Stimulated activated CD4-positive, alpha-beta T cell treated with anti-CD3 and anti-CD28 coated beads, Interleukin-15, amount 100 ng/mL, for 48 hours (primary cell): ENCODE measurements at places on chromosomes 12 and 14.
A peak's percentile ranks its signal among the peaks of the same experiment; 100 is the strongest.

DNA sequence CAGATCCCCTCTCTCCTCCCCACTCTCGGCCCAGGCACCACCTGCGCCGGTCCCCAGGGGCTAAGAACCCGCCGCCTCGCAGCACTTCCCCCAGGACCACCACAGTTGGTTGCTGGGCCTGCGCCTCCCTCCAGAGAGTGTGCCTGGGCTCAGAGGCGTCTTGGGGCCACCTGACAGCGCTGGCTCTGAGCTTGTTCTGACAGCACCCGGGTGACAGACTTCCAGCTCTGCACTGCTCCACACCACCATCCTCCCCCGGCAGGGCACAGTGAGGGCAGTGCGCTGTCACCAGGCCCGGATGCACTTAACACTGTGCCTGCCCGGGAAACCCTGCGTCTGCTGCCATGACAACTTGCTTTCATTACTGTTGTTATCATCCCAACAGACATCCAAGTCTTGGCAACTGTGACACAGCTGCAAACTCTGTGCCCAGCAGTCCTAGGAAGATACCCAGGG lies 6.6 kb downstream of the BRF1 start:
- DNase-seq = peak; percentile 71

DNA sequence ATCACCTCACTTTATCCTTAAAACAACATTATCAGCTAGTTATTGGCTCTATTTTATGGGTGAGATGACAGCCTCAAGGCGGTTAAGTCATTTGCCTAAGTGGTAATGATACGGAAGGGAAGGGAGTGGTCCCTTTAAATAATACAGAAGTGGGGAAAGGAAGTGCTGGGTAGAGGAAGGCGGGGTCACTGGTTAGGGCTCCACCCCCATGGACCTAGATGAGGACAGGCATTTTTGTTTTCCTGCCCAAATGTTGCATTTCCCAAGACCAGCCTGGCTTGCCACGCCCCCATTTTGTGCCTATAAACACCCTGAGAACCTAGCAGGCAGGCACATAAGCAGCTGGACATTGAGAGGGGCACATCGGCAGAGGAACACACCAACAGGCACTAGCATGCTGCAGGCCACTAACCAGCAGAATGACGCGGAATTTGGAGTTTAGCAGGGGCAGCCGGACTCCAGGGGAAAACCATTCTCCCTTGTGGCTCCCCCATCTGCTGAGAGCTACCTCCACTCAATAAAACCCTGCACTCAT lies 100.9 kb downstream of the EPS8 start:
- DNase-seq = no peak

DNA sequence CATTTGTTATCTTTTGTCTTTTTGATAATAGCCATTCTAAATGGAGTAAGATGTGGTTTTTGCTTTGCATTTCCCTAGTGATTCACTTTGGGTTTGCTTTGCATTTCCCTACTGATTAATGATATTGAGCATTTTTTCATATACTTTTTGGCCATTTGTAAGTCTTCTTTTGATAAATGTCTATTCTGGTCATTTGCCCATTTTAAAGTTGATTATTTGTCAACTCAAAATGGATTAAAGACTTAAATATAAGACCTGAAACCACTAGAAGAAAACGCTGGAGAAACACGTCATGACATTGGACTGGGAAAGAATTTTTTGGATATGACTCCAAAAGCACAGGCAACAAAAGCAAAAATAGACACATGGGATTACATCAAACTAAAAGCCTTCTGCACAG lies 148.0 kb downstream of the APAF1 start:
- no peak for DNase-seq

- DNase-seq = no peak
Measured at GRCh38 chr12:16421806-16422205, 74.4 kb downstream of the MGST1 start.

DNA sequence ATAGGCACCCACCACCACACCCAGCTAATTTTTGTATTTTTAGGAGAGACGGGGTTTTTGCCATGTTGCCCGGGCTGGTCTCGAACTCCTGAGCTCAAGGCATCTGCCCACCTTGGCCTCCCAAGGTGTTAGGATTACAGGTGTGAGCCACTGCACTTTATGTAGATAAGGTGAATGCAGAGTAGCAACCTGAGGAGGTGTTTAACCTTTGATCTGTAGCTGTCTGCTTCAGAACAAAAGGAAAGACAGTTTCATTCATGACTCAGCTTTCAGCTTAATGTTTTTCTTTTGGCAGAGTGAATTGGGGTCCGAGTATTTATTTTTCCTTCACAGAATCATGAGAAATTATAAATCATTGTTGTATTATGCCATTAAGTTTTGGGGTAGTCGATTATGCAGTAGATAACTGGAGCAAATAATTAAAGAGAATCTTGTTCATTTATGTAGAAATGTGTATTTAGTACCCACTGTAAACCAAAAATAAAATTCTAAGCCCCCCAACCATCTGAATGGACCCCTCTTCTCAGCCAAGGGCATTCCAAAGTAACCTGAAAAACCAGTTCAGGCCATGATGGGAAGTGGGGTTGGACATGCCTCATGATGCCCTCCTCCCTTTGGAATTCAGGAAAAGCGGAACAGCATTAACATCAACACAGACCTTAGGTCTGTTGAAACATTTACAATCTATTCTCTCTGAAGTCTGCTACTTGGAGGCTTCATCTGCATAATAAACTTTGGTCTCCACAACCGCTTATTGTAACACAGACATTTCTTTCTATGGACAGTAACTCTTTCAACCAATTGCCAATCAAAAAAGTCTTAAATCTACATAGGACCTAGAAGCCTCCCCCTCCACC lies 10.7 kb upstream of the STX2 start:
- no peak for DNase-seq

DNA sequence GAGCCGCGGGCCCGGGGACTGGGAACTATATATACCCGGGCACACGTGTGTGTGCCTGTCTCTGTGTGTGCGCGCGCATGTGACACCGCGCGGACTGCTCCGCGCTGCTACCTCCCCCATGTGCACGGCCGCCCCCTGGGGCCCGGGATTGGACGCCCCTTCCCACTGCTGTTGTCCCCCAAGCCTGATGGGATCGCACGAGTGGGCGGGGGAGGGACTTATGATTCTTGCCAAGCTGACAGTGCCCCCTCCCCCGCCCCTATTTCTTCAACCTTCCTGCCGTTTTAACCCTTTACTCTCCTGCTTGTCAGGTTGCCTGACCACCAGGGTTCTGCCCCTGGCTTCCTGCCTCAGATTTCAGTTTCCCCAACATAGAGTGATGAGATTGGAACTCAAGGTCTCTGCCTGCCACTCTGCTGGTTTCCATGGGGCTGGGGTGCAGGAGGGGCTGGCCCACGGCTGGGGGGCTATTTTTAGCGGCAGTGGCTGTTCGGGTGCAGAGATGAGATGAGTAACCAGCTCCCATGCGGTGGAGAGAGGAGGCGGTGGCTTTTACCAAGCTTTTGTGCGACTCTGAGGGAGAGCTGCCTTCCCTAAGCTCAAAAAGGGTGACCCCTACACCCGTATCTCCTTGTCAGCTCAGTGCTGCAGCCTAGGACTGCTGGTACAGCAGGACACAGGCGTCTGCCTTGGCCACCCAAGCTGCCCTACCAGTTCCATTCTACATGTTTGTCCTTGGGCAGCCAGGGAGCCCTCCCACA lies at the start of gene DDN:
TSS of gene DDN (minus strand) at position 5 of the 761 bp plus-strand sequence. CDS start 88 bp downstream, outside the sequence.
- no peak for DNase-seq

GRCh38 chr12:90925562-90925961 lies 29.4 kb downstream of the CCER1 start:
- no peak for DNase-seq

- DNase-seq = no peak
Measured at GRCh38 chr14:85764822-85765221, 234.9 kb downstream of the FLRT2 start.

DNA sequence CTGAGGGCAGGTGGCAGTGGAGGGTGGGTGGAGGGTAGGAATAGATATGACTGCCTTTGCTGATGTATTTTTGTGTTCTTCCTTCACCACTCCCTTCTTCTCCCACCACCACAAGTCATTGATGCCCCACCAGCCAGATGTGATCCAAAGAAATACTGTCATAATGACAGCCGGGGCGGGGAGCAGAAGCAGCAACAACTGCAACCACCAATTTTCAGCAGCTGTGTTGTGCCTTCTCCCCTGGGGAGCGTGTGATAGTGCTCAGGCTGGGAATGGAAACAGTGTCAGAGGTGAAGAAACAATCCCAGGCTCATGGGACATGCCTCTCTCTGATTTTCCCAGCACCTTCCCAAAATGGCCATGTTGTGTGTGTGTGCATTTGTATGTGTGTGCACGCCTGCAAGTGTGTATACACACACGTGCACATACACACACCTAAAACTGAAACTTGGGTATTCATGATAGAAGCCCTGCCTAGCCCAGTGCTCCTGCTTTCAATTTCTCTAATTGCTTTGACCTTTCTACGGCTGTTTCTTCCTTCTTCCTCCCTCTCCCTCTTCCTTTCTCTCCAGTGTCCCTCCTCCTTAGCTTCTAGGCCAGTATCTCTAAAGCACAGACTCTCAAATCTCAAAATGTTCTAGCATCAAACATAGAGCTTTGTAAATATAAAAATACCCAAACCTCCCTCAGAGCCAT lies 299.2 kb upstream of the FKBP4 start:
- no peak for DNase-seq

- DNase-seq = no peak
Measured at GRCh38 chr12:21946983-21947382, 5.8 kb upstream of the ABCC9 start.

DNA sequence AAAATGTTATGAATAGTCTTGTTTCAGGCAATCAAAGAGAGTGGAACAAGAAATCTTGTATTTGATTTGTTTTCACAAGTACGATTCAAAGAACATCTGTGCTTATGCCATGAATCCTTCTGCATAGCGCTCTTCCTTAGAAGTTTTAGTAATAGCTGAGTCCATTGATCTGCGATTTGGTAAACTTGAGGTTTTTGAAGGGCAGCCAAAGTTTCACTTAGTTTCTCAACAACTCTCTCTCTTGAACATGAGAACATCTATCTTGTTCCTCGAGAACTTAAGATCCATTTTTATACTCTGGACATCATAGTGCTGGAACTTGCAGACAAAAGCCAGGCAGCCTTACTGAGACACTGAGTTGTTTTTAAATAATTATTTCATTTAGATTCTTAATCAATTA lies 96.2 kb upstream of the USP15 start:
- no peak for DNase-seq

DNA sequence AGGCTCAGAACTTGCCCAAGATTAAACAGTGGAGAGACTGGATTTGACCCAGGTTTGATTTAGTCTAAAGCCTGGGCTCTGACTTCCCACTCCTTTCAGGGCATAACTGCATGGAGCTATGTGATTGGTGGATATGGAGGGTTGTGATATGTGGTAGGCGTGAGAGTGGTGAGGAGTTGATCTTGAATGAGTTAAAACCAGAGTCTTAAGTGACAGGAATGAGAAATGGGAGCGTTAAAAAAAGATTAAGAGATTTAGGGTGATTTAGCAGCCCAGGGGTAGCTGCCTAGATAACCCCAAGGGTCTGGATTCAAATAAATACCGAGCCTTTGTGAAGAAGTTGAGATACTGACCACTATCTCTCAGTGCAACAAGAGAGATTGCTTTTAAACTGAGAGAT lies 8.4 kb downstream of the SYNDIG1L start:
- no peak for DNase-seq

DNA sequence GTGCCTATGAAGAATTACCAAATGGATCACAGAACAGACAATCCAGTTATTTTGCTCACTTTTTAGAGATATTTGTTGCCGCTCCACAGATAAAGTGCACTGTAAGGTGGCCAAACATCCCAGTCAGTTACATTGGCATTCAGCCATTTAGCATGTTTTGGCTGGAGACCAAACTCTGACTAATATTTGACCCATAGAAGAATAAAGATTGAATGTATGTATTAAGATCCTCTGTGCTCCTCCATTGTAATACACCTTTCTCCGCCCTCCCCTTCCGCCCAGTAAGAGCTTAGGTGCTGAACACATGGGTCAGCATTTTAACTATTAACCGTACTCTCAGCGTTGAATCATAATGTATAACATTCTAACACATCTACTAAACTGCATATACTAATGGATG lies 163.4 kb downstream of the ANO6 start:
- no peak for DNase-seq

DNA sequence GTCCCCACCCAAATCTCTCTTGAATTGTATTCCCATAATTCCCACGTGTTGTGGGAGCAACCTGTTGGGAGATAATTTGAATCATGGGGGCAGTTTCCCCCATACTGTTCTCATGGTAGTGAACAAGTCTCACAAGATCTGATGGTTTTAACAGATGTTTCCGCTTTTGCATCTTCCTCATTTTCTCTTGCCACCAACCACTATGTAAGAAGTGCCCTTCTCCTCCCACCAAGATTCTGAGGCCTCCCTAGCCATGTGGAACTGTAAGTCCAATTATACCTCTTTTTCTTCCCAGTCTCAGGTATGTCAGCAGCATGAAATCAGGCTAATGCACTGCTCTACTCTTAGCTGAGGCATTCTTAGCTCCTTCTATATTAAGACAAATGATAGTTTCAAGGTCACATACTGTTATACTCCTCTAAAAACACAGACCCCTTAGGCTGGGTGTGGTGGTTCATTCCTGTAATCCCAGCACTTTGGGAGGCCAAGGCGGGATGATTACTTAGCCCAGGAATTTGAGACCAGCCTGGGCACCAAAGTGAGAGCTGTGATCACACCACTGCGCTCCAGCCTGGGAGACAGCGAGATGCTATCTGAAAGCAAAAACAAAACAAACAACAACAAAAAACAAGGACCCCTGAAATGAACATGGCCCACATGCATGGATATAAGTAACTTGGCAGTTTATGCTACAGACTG lies 3.6 kb downstream of the SCAF11 start:
- no peak for DNase-seq

- DNase-seq = no peak
Measured at GRCh38 chr12:89864411-89864810, 155.8 kb upstream of the ATP2B1 start.

GRCh38 chr12:109687250-109687649 lies 26.4 kb upstream of the FAM222A start:
- no peak for DNase-seq
